Stimulated activated CD4-positive, alpha-beta T cell treated with anti-CD3 and anti-CD28 coated beads, Interleukin-1b, Interleukin-23, amount 100 ng/mL, for 1 hour (primary cell): ENCODE measurements at places on chromosomes 2 and 18.

DNA sequence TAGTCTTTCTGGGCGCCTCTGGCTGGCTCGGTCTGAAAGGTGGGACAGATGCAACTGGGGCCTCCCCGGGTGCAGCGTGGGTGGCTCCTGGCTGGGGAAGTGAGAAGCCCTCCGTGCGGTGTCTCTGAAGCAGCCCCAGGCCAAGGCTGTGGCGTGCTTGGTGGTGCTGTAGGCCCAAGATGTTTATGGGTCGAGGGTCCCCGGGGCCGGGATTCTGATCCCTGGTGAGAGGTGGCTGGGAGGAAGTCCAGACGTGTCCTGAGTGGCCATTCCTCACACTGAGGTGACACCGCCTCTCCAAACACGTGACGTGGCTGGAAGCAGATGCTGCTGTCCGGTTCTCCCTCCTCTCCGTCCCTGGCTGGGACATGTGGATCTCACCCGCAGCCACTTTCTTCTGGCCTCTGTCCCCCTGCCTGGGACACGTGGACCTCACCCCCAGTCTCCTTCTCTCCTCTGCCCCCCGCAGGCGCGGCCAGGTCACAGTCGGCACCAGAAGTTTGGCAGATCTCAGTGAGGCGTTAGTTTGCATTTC, 12.6 kb downstream of the RTP5 start:
- DNase-seq: no peak

- no peak for DNase-seq
Measured at GRCh38 chr2:215793747-215794595, 219.4 kb downstream of the MREG start.

GRCh38 chr2:205984381-205984780, 101.6 kb downstream of the INO80D start:
- DNase-seq: no peak

GRCh38 chr2:178542161-178542560, 61.9 kb downstream of the PLEKHA3 start:
- no peak for DNase-seq

GRCh38 chr18:37385846-37386778, 179.5 kb downstream of the CELF4 start:
- no peak for DNase-seq

DNA sequence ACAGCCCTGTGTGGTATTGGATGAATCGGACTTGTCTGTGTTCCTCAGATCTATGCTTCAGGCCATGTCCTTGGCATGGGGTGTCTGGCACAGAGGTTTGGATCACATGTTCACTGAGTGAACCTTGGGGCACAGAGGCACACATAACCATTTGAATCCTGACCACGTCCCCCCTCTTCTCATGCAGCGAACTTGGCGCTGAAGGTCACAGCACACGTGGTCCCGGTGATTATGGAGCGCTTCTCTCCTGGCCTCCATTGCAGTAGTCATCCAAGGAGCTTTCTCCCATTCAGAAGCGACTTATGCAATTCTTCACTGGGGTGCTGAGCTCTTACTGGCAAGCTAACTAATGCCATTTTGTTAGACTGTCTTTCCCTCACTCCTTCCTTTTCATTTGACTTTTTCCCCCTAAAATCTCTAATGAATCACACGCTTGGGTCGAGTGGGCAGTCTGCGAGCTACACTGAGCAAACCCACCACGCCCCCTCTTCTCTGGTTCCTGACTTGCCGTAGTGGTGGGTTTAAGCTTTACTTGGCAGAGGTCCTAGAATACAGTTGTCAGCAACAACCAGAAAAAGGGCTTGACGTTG, 59.4 kb downstream of the KCNG2 start:
- no peak for DNase-seq

- DNase-seq: no peak
Measured at GRCh38 chr18:10147752-10148151, 233.9 kb downstream of the VAPA start.

DNA sequence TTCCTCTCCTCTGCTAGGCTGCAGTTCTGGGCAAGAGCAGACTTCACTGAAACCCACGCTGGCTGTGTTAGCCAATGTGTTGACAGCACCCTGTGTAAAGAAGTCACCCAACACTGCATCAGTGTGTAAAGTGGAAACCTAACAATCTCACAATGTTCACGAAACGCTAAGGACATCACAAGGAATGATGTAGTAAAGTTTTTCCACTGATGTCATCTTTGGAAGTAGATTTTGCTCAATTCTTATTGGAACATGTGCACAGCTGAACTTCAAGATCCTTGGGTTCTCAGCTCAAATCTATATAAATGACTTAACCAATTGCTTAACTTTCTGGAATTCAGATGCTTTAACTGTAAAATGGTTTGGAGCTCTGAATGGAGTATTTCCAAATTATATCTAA, 1112.5 kb downstream of the TSN start:
- no peak for DNase-seq

DNA sequence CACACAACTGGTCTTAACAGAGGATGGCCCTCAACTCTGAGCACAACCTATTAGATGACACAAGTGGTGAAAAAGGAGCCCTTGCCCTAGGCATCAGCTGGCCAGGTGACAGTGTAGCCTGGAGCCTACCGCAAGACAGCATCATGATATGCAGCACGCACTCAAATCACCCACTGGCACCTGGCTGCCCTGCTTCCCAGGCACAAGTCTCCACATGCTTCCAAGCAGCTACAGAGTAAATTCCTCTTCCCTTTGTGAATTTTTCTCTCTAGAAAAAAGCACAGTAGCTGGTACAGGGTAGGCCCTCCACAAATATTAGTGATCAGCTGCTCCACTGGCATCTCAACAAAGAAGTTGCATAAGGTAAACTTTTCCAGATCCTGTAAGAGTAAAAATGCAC, 6.0 kb downstream of the FBXO15 start:
- no peak for DNase-seq

DNA sequence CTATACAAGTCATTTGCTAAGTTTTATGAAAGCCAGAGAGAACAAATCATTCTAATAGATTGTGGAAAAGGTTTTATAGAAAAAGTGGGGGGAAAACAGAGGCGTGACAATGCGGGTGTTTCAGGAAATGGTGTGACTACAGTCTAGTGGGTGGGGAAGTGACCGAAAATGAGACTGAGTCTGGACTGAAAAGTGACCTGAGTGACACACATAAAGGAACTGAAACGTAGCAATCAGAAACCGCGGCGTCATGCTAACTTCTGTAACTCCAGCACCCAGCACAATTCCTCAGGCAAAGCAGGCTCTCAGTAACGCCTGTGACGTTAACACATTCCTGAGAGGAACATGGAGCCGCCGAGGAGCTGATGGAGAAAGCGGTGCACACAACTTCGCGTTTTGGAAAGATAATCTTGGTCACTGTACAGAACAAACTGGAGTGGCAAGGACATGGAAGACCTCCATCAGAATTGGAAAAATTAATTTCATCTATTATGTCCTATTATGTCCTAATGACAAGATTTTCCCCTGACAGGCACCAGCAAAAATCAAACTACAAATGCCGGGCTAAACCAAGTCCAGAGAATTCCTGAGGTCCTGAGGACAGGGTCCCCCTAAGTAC, 1.4 kb upstream of the CD226 start:
- DNase-seq: no peak

- DNase-seq: no peak
Measured at GRCh38 chr18:31278609-31279071, 39.3 kb upstream of the DSG1 start.

DNA sequence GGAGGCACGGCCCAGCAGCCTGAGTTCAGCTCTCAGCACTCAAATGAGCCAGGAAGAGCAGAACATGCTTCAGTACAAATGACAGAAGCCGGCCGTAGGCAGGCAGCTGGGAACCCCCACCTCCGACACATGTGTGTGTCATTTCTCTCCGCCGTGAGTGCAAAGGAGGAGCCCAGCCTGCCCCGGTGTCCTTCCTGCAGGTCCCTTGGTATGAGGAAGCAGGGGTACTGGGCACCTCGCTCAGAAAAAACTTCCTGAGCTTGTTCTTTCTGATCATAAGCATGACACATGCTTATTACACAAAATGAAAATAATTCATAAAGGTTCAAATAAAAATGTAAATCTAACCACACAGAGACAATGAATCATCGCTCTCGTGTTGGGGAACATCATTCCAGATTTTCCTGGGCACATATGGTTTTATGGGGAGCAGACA, 35.3 kb downstream of the KCNF1 start:
- DNase-seq: no peak

- DNase-seq: no peak
Measured at GRCh38 chr2:144479138-144479537, 40.8 kb downstream of the ZEB2 start.
